K562 (cell line): ENCODE measurements at places on chromosomes 7 and 10. TPM values are rescaled to one million over a fixed set of nuclear protein-coding genes. Genes with fewer than 3 reads are reported as not detected.

PAPSS2 gene
- polyA plus RNA-seq = not detected in 2 replicates

FAM180A gene
- polyA plus RNA-seq = not detected in 2 replicates

MSMB gene
- 0.60 TPM in 1 of 2 replicates, not detected in the other for polyA plus RNA-seq

SAP25 gene
- 4.2 and 8.1 TPM in 2 replicates for polyA plus RNA-seq

CARD11 gene
- 8.3 and 10.2 TPM in 2 replicates for polyA plus RNA-seq

STRA8 gene
- polyA plus RNA-seq = not detected in 2 replicates

SPDYE2B gene
- polyA plus RNA-seq = not detected in 2 replicates

PTF1A gene
- polyA plus RNA-seq = not detected in 2 replicates

MSS51 gene
- 1.2 and 1.5 TPM in 2 replicates for polyA plus RNA-seq
